ENCODE measurements at places on chromosomes 3 and 15. TPM values are rescaled to one million over a fixed set of nuclear protein-coding genes. Genes with fewer than 3 reads are reported as not detected.
A peak's percentile ranks its signal among the peaks of the same experiment; 100 is the strongest.

- H3K27ac ChIP-seq, result no peak overlapping the region
- H3K4me1 ChIP-seq, result peaks cover 9% of the 10 kb centered on the region
- no peak overlapping the region for H3K4me3 ChIP-seq
- no peak for DNase-seq
- H3K27me3 ChIP-seq, result peaks cover 34% of the 10 kb centered on the region
These were observed 129.0 kb downstream of the MYLK start for GRCh38 chr3:123755085-123755484.

ACTL6A gene
- total RNA-seq, result 92.7 TPM

- no peaks in the 10 kb centered on the region for H3K36me3 ChIP-seq
- no peak overlapping the region for H3K27ac ChIP-seq
- no peak overlapping the region for H3K4me3 ChIP-seq
- no peaks in the 10 kb centered on the region for H3K27me3 ChIP-seq
These were observed 449.9 kb downstream of the OTOL1 start for GRCh38 chr3:161946443-161946960.

GRCh38 chr3:29346828-29347227 lies 66.0 kb downstream of the RBMS3 start:
- no peaks in the 10 kb centered on the region for H3K36me3 ChIP-seq
- H3K4me1 ChIP-seq, result no peaks in the 10 kb centered on the region
- no peaks in the 10 kb centered on the region for H3K27me3 ChIP-seq
- no peak for DNase-seq
- H3K27ac ChIP-seq, result no peak overlapping the region

GRCh38 chr15:71510763-71511162 lies 299.6 kb upstream of the NR2E3 start:
- H3K36me3 ChIP-seq, result no peaks in the 10 kb centered on the region
- no peak overlapping the region for H3K27ac ChIP-seq
- peaks cover 23% of the 10 kb centered on the region for H3K27me3 ChIP-seq
- H3K4me1 ChIP-seq, result no peaks in the 10 kb centered on the region

- peaks cover 10% of the 10 kb centered on the region for H3K4me1 ChIP-seq
- H3K4me3 ChIP-seq, result no peak overlapping the region
- H3K27ac ChIP-seq, result no peak overlapping the region
- H3K36me3 ChIP-seq, result peaks cover 4% of the 10 kb centered on the region
- DNase-seq, result no peak
- H3K27me3 ChIP-seq, result peaks cover 3% of the 10 kb centered on the region
These were observed 30.3 kb downstream of the MYLK start for GRCh38 chr3:123853686-123854372.

CHCHD6 gene
- total RNA-seq, result 9.0 TPM

DNA sequence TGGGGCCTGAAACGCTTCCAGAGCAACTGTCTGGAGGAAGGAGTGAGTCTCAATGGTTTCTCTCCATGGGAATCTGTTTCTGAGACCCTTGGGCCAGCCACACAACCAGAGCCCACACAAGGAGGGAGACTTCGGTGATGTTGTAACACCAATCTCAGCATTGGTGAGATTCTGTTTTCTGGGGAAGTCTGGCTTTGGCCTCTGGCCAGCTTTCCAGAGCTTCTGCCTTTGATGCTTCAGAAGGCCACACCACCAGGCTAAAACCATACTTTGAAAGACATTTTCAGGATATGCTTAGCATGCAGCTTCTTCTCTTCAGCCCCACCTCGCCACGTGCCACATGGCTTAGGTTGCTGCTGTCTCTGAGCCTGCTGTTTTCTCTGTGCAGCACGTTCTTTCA lies 3.6 kb upstream of the EEFSEC start:
- no peaks in the 10 kb centered on the region for H3K27me3 ChIP-seq
- H3K4me1 ChIP-seq, result peaks cover 14% of the 10 kb centered on the region
- peak; percentile 34 for DNase-seq
- H3K36me3 ChIP-seq, result no peaks in the 10 kb centered on the region

DNA sequence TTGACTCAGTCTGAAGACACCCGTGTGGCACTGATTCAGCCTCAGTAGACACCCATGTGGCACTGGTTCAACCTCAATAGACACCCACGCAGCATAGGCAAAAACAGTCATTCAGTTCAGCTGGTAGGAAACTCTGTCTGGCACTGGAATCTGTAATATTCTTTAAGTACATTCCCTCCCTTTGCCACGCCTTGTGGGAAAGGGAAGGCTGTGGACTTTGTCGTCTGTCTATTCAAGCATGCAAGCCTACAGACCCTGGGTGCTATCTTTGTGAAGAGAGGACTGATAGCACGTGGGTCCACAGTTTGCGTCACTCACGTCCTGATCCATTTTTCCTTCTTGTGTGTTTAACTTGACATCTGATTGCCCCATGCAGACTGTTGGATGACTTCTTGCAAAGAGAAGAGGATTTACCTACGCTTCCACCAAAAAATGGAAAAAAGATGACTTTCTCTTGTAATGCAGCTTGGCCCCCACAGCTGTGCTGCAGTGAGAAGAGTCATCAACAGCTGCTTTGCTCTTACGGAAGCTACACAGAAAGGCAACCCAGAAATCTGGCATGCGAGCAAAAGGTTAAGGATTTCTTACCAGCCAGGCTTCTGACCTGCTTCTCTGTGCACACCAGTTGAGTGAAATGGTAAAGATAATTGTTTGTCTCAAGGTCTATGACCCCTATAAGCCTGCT lies 278.1 kb downstream of the ULK4 start:
- no peak overlapping the region for H3K4me3 ChIP-seq
- no peaks in the 10 kb centered on the region for H3K36me3 ChIP-seq
- no peak overlapping the region for H3K27ac ChIP-seq
- no peak for DNase-seq
- H3K4me1 ChIP-seq, result no peaks in the 10 kb centered on the region

GRCh38 chr3:111715911-111716523 lies 120.9 kb upstream of the ZBED2 start:
- no peak overlapping the region for H3K27ac ChIP-seq
- H3K27me3 ChIP-seq, result no peaks in the 10 kb centered on the region
- peaks cover 23% of the 10 kb centered on the region for H3K36me3 ChIP-seq
- H3K4me3 ChIP-seq, result no peak overlapping the region

DNA sequence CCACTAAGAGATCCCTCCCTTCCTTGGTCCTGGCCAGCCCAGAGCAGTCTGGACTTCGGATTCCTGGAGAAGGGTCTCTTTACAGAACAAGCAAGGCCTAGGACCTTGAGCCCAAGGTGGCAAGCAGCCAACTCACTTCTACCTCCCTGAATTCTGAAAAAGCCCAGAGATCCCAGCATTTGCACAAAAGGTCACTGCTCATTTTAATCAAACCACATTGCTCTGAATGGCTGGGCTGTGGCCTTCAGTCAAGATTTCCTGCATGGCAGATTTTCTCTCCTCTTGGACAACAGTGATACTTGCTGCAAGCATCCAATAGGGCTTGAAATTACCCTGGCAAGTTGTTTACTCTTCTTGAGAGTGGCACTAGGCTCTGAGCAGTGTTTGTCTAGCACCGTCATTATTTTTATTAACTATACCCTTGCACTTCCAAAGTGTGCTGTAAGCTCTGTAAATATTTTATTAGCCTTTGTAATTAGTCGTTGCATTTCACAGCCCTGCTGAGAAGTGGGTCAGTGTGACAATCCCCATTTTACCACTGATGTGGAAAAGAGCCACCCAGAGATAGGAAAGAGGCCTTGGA lies 274.7 kb upstream of the CTNNB1 start:
- peaks cover 2% of the 10 kb centered on the region for H3K4me1 ChIP-seq
- H3K27ac ChIP-seq, result no peak overlapping the region
- no peak overlapping the region for H3K4me3 ChIP-seq

- peaks cover 27% of the 10 kb centered on the region for H3K4me1 ChIP-seq
- peaks cover 5% of the 10 kb centered on the region for H3K36me3 ChIP-seq
- H3K4me3 ChIP-seq, result peak overlapping the region; percentile 96
- peak; percentile 60 for DNase-seq
- peak overlapping the region; percentile 99 for H3K27ac ChIP-seq
These were observed 900 bp upstream of the HYAL3 start for GRCh38 chr3:50299929-50300680.

DNA sequence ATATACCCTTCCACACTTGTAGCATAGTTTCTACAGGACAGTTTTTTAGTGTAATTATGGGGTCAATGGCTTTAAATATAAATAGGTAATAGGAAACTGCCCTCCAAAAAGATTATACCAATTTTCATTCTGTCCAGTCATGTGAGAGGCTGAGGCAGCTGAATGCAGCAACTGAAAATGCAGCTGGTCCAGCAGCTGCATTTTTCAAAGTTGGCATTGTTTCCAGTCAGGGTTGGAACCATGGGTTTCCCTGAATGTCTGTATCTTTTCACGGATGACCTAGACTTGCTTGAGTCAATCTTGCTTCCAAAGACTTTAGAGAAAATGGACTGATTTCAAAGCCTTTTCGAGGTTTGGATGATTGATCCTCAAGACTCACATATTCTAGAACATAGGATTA lies 9.9 kb upstream of the KNL1 start:
- no peak overlapping the region for H3K4me3 ChIP-seq
- no peak for DNase-seq
- no peak overlapping the region for H3K27ac ChIP-seq

GRCh38 chr3:33170531-33170930 lies 48.1 kb downstream of the SUSD5 start:
- H3K27ac ChIP-seq, result no peak overlapping the region
- DNase-seq, result no peak
- H3K27me3 ChIP-seq, result no peaks in the 10 kb centered on the region
- H3K4me1 ChIP-seq, result peaks cover 12% of the 10 kb centered on the region

- H3K27ac ChIP-seq, result no peak within 1 kb of the TSS
- no peaks in the 10 kb centered on the region for H3K36me3 ChIP-seq
- peaks cover 4% of the 10 kb centered on the region for H3K4me1 ChIP-seq
These were observed at the start of gene SOX2 for GRCh38 chr3:181711325-181712135. Gene SOX2 (plus strand): TSS chr3:181711925. CDS start chr3:181712361, 436 bp downstream.

DNA sequence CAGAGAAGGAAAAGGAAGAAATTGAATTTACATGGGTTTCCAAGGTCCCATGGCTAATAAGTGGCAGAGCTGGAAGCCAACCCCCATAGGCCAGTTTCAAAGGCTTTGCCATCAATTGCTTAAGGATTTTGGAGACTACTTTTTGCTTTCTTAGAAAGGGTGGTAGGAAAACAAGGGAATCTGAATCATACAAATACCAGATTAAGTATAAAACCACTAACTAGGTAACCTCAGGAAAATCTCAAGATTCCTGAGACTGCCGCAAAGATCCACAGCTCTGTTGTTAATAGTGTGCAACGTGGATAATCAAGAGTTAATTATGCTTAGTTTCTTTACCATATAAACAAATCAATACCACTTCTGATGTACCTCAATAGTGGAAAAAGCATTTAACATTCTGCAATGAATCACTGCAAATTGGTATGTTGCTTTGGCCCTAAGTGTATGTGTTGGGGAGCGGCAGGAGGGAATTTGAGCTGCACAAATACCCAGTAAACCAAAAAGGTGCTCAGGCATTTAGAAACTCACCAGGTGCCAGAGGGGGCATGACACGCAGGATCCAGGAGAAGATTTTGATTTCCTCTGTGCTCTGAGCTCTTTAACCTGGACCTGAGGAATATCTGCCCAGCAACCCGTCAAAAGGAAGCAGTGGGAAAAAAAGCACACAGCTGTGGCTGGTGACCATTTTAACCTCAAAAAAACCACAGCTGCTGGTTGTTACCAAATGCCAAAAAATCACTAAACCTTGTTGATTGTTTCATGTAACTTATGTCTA lies 22.0 kb downstream of the AADAC start:
- H3K27me3 ChIP-seq, result peaks cover 43% of the 10 kb centered on the region
- DNase-seq, result no peak
- H3K4me3 ChIP-seq, result no peak overlapping the region
- H3K4me1 ChIP-seq, result no peaks in the 10 kb centered on the region
- no peak overlapping the region for H3K27ac ChIP-seq
- H3K36me3 ChIP-seq, result no peaks in the 10 kb centered on the region

DNA sequence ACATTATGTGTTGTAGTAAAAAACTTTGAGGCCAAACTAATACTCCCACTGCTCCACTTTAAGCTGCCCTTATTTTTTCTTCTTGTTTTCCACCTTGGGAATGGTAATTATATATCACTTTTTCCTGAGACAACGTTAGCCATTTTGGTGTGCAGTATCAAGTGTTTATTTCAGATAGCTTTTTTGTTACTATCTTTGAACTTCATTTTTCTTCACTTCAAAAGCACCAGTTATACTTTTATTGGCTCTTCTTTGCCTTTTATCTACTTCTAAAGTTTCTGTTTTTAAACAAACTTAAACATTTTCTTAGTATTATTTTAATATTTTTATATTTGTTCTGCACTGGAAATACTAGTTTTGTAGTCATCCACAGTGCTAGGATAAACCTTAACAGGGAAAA lies 6.5 kb downstream of the TOPAZ1 start:
- no peak for DNase-seq
- H3K36me3 ChIP-seq, result no peaks in the 10 kb centered on the region
- H3K4me1 ChIP-seq, result no peaks in the 10 kb centered on the region
- H3K27ac ChIP-seq, result no peak overlapping the region
- H3K27me3 ChIP-seq, result peaks cover 33% of the 10 kb centered on the region

DNA sequence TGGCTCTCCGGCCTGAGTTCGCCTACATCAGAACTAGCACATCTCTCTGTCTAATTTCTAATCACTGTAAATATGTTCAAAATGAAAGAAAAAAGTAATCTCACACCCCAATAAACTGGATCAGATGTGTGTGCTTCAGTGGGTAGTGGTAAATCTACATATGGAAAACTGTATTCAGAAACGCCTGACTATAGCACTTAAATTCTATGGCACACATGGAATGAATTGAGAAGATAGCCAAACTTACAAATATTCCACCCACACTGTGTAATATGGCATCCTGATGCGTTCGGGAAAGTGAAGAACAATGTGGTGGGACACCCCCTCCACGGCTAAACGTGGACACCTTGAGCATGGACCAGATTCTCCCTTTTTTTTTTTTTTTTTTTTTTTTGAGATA lies 40.6 kb upstream of the BOC start:
- no peak for DNase-seq
- H3K27ac ChIP-seq, result no peak overlapping the region
- no peak overlapping the region for H3K4me3 ChIP-seq
- peaks cover 6% of the 10 kb centered on the region for H3K27me3 ChIP-seq
- H3K36me3 ChIP-seq, result no peaks in the 10 kb centered on the region
- H3K4me1 ChIP-seq, result no peaks in the 10 kb centered on the region

DNA sequence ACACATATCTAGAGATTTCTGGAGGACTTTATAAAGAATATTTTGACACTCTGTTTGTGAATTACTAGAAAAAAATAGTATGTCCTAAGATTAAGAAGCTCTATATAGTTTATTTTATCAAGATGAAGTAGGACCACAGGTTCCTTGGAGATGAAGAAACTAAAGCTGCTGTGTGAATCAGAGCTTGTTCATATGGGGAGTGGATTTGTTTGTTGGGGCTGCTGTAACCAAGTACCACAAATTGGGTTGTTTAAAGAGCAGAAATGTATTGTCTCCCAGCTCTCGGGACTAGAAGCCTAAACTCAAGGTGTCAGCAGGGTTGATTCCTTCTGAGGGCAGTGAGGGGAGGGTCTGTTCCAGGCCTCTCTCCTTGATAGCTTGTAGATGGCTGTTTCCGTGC lies 270.6 kb upstream of the UMPS start:
- no peak overlapping the region for H3K4me3 ChIP-seq
- peaks cover 61% of the 10 kb centered on the region for H3K27me3 ChIP-seq
- no peaks in the 10 kb centered on the region for H3K36me3 ChIP-seq
- no peak overlapping the region for H3K27ac ChIP-seq
- DNase-seq, result no peak

Data from activated CD8-positive, alpha-beta memory T cell treated with anti-CD3 and anti-CD28 coated beads, Interleukin-2, amount 10 ng/mL, durations not matched to agents 7 days and 5 days (primary cell).